ENCODE measurements at places on chromosomes 7 and 10. TPM values are rescaled to one million over a fixed set of nuclear protein-coding genes. Genes with fewer than 3 reads are reported as not detected.

DNA sequence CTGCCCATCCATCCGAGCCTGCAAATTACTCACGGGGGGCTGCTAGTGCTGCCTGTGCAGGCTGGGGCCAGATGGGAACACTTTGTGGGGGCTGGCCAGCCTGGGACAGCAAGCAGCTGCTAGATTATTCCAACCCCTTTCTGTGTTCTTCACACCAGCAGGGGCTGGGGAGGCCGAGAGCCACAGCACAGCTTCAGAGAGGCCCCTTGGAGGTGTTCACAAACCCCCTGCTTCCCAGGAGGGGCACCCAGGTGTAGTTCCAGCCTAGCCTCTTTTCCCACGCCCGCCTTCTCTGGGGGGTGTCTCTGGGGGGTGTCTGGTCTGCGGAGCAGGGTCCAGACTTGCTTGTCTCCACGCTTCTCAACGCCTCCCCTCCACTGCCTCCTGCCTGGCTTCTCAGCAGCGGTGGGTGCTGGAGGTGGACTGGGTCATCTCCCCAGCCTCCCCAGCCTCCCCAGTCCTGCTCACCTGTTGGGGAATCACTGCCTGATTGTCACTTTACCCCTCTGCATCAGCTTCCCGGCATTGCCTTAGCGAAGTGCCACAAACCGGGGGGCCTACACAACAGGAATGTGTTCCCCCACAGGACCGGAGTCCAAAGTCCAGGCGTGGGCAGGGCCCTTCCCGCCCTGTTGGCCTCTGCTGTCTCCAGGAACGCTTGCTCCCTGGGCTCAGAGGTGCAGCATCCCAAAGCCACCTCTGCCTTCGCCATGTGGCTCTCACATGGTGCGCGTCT, 74.0 kb upstream of the EN2 start:
- DNase-seq: no peak

Gene VPS37D
- 5.0 TPM for total RNA-seq

DNA sequence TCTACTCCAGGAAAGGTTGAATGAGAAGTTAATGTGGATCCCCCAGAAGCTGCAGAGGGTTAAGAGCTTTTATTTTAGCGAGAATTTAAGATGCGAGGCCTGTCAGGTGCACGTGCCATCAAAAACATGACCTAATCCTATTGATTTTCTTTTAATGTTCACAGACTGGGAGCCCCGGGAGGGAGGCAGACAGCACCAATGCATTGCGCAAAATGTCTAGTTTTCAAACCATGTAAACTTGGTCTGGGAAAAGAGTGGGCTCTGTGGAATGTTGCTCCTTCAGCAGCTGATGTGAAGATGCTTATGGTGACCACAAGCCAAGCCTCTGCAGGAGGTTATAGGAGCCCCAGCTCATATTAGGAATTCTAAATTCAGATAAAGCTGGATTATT, 172.0 kb upstream of the ITGB1 start:
- DNase-seq: no peak

GRCh38 chr7:2049111-2049781, 183.5 kb downstream of the MAD1L1 start:
- no peak for DNase-seq

Gene ATOH7
- not detected for total RNA-seq

Gene SLC26A4
- total RNA-seq: 0.51 TPM

DNA sequence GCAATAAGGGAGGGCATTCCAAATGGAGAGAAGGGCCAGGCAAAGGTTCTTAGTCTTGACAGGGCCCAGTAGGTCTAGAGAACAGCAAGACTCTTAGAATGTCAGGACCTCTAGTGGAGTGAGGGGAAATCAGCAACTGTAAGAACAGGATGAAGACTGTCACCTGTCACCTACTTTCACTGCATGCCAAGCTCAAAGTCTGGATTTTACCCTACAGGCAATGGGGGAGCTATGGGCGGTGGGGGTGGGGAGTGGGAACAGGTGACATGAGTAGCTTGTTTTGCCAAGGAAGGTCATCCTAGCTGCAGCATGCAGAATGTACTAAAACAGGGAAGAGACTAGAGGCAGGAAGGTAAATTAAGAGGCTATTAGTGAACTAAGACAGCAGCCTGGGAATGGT, 18.3 kb downstream of the GOT1 start:
- DNase-seq: no peak

DNA sequence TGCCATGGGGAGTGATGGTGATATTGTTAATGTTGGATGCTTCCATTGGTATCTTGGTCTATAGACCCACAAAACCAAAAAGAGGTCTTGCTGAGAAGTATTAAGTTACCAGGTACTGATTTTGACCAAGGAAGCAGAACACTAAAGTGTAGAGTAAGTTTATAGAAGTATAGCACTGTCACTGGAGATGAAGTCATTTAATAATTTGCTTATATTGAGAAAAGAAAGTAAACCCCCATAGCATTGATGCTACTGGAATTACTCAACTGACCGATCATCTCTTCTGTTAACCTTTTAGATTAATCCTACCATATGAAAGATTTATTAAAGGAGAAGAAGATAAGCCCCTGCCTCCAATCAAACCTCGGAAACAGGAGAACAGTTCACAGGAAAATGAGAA, 183.2 kb downstream of the RTKN2 start:
- no peak for DNase-seq

Gene CLDN12
- 28.9 TPM for total RNA-seq

GRCh38 chr7:2196381-2197378, 36.1 kb downstream of the MAD1L1 start:
- peak; percentile 78 for DNase-seq

Gene FBXO24
- 0.46 TPM for total RNA-seq

Gene GARIN1A
- total RNA-seq: 3.9 TPM

DNA sequence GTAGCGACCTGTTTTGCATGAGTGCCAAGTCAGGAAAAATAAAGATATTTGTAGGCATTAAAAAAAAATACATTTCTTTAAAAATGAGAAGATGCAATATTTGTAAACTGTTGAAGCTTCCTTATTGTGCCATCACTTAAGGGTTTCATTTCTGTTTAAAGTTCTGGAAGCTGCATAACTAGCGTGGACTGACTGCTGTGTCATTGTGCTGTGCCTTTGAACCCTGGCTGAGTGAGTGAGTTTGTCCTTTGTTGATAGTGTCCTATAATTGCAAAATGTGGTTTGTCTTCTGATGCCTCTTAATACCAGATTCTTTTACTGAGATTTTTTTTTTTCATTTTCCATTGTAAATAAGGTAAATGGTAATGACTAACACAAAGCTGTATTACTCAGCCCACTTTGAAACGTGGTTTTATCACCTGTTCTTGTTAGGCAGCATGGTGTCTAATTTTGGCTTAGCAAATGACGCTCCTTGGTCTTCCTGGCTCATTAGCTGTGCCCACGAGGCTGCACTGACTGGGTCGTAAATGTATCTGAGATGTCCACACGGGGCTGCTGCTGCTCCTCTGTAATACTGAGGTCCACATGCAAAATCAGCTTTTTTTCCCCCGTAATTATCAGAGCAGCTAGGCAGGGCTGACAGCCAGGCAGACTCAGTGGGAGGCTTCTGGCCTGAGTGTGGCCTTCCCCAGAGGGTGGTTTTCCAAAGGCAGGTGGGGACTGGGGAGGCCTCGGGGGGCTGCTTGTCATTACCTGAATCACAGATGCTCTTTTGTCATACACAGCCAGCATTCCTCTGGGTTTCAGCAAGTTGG, 14.8 kb downstream of the ZSCAN25 start:
- DNase-seq: no peak

Gene VOPP1
- 88.6 TPM for total RNA-seq

DNA sequence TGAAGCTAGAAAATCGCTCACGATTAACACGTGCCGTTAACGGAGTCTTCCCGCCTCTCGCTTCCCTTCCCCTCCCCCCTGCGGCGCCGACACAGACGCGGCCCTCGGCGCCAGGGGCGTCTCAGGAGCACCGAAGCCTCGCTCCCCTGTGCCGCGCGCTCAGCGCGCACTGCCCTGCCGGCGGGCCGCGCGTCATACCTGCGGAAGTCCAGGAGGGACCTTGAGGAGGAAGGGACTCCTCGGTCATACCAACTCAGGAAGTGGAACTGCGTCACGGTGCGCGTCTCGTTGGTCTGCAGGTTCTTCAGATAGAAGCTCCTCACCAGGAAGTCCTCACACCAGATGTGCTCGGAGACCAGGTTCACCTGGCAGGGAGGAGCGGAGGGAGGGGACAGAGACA, 239.6 kb downstream of the DNAJB6 start:
- DNase-seq: no peak

- DNase-seq: peak; percentile 17
Measured at GRCh38 chr10:3756360-3756740, 28.7 kb downstream of the KLF6 start.

GRCh38 chr10:119654540-119654939, 3.4 kb downstream of the BAG3 start:
- no peak for DNase-seq

DNA sequence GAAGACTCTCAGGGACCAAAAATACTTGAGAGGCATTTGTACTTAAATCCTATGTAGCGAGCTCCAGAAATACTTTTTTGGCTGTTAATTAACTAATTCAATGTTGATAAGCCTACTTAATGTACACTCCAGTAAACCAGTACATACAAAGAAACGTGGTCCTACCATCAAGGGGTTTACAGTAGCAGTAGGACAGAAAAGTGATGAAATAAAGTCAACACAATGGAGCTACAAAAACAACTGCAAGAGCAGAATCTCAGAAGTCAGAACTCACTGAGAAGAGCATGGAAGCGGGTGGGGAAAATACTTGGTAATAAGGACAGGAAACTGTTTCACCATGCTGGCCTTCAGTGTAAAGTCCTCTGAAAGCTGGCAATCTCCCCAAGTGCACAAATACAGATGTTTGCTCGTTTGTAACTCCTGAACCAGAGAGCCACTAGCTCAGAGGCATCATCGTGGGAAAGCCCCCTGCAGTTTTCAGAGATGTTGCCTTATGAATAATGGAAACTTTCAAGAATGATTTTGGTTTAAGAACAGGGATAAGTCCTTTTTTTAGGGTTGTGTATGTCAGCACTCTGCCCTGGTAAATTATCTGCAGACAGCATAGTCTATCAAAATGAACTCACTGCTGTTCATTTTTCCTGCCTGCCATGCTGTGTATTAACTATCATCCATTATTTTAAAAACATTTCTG, 233.2 kb downstream of the SORCS1 start:
- DNase-seq: no peak

GRCh38 chr7:73970801-73971229, 57.2 kb upstream of the ELN start:
- DNase-seq: peak; percentile 80

DNA sequence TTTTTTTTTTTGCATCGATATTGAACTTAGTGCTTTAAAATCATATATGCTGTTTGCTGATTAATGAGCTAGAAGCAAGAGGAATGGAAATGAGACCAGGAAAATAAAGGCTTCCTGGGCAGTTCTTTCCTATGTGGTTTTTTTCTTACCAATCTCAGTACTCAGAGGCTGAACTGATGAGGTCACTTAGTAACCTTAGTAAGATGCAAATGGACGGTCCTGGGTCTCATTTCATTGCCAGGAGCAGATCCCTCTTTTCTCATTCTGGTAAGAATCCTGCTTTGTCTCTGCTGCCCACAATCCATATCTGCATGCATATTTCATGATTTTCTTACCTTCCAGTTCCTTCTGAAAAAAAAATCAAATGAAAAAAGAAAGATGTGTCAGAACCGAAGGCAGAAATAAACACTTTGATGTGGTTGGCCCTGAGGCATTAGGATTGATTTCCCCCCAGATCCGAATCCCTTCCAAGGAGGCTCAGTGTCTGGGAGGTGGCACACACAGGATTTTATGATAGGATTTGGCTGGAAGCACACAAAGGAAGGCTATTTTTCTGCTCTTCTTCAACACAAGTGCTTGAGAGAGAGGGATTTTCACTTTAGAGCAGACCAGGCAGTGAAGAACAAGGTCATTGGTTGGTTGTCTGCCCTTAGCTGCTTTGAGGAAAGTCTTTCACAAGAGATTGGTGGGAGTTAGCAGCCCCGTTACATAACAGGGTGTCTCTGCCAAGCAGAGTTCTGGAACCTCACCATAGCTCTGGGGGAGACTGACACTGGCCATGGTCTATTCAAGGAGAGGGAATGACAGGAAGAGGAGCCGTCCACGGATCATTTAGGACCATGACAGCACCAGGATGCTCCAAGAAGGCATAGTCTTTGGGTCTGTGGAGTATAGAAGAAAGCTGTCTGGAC, 150.0 kb downstream of the CAMK1D start:
- no peak for DNase-seq

Gene INSIG1
- total RNA-seq: 16.0 TPM

GRCh38 chr7:46972205-46972604, 609.7 kb downstream of the TNS3 start:
- DNase-seq: no peak

GRCh38 chr7:159051916-159052315, 92.8 kb downstream of the VIPR2 start:
- no peak for DNase-seq

DNA sequence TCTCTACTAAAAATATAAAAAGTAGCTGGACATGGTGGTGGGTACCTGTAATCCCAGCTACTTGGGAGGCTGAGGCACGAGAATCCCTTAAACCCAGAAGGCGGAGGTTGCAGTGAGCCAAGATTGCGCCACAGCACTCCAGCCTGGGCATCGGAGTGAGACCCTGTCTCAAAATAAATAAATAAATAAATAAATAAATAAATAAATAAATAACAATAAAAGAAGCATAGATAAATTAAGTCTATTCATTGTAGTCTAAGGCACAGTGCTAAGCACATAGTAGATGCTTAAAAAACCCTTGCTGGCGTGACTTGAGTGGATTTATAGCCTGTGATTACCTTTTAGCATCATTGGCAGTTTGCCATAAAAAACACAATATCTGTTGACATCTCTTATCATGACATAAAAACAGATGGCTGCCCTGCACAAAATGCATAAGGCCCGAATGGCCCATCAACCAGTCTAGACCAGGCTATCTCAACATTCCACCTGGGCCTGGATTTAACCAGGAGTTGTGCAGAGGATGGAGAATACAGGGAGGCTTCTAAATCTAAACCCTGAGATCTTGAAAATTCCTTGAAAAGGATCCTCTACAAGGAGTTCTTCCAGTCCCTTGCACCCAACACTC, 94.9 kb downstream of the PRLHR start:
- no peak for DNase-seq

GRCh38 chr10:21511095-21511570, 14.3 kb downstream of the SKIDA1 start:
- DNase-seq: no peak

GRCh38 chr10:97618733-97619132, 14.6 kb downstream of the MORN4 start:
- no peak for DNase-seq

All from osteocyte (in vitro differentiated cells).